ENCODE measurements at places on chromosomes 1 and 21.

DNA sequence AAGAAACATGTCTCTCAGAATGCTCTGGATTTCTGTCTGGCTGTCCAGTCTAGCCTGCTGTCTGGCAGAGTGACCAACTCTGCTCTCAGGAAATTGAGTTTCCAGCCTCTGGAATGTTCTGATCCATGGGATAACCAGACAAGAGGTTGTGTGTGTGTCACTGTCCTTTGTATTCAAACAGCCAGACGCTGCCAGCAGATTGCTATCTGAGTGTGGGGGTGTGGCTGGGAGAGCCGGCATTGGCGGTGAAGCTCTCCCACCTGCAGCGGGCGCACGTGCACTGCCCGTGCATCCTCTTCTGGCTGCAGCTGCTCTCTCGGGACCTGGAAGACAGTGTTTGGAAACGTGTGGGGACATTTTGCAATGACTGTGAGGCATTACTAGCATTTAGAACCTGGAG lies 26.1 kb downstream of the PKP1 start:
- peak; percentile 25 for DNase-seq

DNA sequence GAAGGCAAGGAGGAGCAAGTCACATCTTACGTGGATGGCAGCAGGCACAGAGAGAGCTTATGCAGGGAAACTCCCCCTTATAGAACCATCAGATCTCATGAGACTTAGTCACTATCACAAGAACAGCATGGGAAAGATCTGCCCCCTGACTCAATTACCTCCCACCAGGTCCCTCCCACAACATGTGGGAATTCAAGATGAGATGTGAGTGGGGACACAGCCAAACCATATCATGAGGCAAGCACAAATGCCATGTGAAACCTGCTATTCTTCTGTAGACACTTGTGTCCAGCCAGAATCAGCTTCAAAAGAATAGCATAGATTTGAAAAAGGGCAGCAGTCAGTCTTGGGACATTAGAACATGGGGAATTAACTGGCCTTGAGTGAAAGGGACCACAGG lies 32.2 kb upstream of the UBE2U start:
- DNase-seq = no peak

DNA sequence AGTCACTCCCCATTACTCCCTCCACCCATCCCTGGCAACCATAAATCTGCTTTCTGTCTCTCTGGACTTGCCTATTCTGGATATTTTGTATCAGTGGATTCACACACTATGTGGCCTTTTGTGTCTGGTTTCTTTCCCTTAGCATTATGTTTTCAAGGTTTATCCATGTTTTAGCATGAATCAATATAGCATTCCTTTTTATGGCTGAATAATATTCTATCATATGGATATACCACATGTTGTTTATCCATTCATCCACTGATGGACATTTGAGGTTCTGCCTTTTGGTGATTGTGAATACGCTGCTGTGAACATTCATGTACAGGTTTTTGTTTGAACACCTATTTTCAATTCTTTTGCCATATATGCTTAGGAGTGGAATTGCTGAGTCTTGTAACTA lies 140.4 kb downstream of the ZMYM4 start:
- DNase-seq = no peak

GRCh38 chr1:23704834-23705495 lies 13.4 kb downstream of the RPL11 start:
- DNase-seq = no peak

DNA sequence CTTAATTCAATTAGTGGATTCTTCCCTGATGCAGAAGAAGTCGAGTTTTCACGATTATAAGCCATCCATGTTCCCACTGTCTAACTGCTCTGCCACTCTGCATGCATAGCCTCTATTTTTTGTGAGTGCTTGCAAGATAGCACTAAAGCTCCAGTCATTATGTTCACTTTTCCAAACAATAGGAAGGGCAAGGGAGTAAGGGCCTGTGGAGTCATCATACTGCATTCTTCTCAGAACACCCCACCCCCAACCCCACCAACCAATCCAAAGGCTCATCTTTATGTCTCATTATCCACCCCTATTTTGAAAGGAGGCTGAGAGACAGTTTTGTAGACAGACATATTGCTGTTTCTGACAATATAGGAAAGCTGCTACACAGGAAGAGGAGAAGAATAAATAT lies 471.7 kb upstream of the ADGRL2 start:
- no peak for DNase-seq

GRCh38 chr1:234559152-234559901 lies 50.7 kb downstream of the IRF2BP2 start:
- peak; percentile 5 for DNase-seq
